Right lung (tissue), 10 donors: ENCODE measurements at places on chromosomes 2 and 18. TPM values are rescaled to one million over a fixed set of nuclear protein-coding genes. Genes with fewer than 3 reads are reported as not detected.

The ZAP70 gene
- polyA plus RNA-seq = 1.8 TPM

- DNase-seq = no peak
Measured at GRCh38 chr2:132651115-132652045, 18.6 kb downstream of the LYPD1 start.

- DNase-seq = no peak
Measured at GRCh38 chr2:99682275-99683060, 192.7 kb upstream of the REV1 start.

The LRP2 gene
- polyA plus RNA-seq = 4.3 TPM

DNA sequence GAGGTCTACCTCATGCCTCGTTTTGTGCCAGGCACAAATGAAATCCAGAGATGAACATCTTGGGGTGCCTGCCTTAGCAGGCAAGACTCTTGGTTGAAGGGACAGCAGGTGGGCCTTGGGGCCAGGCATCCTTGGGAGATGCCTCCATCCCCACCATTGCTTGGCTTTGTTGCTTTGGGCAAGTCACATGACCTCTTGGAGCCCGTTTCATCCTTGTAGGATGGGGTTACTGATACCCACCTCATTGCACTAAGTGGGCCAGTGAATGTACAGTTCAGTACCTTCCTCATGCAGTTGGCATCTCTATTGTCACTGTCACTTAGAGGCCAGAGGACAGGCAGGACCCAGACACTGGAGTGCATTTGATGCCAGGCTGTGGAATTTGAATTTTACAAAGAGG lies 195.5 kb downstream of the LDLRAD4 start:
- no peak for DNase-seq

DNA sequence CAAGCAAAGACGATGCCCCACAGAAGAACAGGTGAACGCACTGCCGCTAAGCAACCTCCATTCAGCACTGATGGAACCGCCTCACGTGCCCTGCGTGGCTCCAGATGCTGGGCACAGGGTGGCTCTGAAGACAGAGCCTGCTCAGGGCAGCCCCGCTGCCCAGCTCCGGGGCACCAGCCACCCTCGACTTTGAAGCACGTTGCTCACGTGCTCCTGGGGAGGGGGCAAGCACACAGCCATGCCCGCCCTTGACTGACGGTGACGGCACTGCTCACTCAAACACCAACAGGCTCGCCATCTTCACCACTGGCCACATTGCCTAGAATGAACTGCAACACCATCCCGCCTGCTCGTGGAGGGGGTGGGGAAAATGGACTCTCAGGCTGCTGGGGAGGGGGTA lies 251.3 kb downstream of the HDAC4 start:
- no peak for DNase-seq

The PRSS56 gene
- not detected for polyA plus RNA-seq

GRCh38 chr2:207504513-207505170 lies 25.1 kb upstream of the CREB1 start:
- no peak for DNase-seq

The CNDP1 gene
- 0.47 TPM for polyA plus RNA-seq

DNA sequence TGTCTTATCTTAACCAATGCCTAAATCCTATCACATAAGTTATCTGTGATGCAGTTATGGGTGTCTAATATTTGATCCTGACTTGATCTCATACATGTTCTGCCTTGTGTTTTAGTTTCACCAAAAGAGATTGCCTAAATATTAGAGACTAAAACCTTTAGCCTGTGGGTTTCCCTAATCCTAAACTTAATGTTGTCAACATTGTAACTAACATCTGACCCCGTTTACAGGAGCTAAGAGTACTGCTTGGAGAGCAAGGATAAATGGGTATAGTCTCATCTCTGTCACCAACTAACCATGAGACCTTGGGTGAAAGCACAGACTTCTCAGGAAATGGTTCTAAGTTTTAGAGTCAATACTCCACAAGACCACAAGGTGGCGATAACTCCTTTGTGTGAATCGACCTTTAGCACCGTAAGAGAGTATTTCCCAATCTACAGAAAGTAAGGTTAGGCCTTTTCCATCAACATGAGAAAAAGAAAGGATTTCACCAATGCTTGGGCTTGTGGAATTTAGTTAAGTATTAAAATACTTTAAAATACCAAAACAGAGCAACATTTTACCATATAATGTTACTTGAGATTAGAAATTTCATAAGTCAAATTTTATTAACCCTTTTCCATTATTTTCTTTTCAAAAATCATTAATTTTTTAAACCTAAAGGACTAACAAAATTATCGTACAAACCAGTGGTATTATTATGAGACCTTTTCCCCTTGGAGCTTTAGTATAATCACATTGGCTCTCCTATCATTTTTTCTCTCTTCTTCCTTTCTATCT lies 60.5 kb downstream of the G6PC2 start:
- DNase-seq = peak; percentile 60

The MROH2A gene
- 0.38 TPM for polyA plus RNA-seq

DNA sequence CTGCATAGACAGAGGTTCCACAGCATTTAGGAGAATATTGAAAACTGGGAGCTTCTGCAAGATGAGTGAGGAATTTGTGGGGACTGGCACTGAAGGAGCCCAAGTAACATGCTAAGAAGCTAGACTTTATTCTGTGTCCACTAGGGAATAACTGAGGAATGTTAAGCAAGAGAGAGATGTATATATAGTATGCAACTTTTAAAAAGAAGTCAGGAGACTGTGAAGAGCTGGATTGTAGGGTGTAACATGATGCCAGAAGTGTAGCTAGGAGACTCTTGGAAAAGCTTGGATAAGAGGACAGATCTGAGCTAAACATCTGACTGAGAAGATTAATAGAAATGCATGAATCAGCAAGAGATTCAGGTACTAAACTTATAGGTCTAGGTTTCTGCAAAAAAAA lies 270.6 kb upstream of the MMADHC start:
- no peak for DNase-seq

GRCh38 chr2:176902454-176902853 lies 310.1 kb upstream of the HNRNPA3 start:
- DNase-seq = no peak

GRCh38 chr2:236127010-236127409 lies 41.2 kb downstream of the GBX2 start:
- no peak for DNase-seq

The SLC4A3 gene
- 7.1 TPM for polyA plus RNA-seq

DNA sequence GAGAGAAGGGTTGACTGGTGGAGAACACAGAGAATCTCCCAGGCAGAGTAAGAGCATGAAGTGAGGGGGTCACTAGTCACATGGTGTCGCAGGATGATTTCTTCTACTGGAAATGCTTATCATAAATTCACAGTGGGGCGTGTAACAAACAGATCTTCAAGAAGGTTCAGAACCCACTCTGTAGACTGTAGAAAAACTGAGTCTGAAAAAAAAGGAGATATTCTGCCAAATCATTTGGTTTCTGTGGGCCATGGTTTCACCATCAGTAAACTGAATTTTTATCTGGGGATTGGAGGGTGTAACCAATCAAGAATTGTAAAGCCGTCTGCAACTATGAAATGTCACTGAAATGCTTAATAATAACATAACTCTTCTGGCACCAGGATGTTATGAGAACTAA lies 15.0 kb downstream of the TPGS2 start:
- DNase-seq = no peak
